ENCODE measurements at places on chromosomes 7 and 10.

GRCh38 chr7:71633551-71634008 is 501.6 kb downstream of the GALNT17 start:
- peak; percentile 3 for DNase-seq

GRCh38 chr10:32501906-32502305 is 56.0 kb downstream of the CCDC7 start:
- DNase-seq: no peak

DNA sequence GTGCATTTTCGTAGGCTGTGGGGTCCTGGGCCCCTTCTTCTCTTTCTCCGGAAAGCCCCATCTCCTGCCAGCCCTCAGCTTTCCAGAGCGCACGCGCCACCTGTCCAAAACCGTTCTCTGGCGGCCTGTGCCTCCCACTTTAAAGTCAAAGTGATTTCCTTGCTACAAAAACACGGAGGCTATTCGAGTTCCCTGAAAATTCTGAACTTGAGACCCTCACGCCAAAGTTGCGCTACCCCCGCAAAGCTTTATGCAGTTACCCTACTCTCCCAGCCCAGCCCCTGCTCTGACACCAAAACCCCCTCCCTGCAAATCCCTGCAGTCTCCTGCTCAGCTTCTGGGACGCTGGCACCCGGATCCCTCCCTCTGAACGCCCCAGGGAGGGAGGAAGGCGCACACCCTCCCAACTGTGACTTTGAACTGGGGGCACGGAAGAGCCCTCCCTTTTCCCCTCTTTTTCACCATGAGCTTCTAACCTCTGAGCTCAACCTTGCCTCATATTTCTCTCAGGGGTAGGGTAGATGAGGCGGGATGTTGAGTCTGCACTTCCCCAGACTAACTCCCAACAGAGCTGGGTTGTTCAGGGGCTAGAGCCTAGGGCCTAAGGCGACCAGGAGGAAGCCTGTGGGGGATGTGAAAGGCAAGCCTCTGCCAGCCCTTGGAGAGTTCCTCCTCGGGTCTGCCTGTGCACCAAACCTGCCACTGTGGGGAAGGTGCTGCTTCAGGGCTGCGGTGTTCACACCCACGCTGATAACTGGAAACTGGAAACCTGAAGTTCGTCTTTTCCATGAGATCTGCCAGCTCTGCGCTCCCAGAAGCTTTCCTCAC is 2.7 kb upstream of the PAX4 start:
- no peak for DNase-seq

DNA sequence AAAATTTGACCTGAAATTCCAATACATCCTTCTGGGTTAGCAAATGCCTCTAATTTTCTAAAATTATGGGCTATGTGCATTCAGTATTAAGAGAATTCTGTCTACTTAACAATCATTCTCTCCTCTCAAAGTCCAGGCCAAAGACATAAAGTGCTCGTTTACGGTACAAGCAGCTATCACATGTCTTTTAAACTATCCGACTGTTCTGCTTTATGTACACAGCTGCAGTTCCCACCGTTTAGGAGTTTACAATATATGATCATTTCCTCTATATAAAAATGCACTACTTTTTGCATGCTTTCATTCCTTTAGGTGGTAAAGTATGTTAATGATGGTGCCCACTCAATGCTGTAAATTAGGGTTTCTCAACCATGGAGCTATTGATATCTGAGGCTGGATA is 34.0 kb downstream of the CDK6 start:
- no peak for DNase-seq

- DNase-seq: no peak
Observed at GRCh38 chr10:81306971-81307782, 567.8 kb upstream of the NRG3 start.

DNA sequence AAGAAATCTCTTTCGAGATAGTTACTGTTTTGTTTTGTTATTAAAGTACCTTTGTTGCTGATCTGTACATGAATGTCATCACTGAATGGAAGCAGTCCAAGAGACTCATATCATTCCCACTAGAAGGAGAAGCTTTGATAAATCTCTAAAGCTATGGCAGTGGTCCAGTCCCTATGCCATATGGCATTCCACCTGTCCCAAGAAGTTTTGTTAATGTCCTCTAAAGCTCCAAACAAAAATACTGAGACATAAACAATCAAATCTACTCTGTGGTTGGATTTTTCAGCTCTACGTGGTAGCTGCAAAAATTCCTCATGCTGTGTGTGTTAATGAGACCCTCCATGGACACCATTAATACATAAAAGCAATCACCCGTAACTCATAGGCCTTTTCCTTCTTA is 94.1 kb downstream of the LRRN3 start:
- no peak for DNase-seq

DNA sequence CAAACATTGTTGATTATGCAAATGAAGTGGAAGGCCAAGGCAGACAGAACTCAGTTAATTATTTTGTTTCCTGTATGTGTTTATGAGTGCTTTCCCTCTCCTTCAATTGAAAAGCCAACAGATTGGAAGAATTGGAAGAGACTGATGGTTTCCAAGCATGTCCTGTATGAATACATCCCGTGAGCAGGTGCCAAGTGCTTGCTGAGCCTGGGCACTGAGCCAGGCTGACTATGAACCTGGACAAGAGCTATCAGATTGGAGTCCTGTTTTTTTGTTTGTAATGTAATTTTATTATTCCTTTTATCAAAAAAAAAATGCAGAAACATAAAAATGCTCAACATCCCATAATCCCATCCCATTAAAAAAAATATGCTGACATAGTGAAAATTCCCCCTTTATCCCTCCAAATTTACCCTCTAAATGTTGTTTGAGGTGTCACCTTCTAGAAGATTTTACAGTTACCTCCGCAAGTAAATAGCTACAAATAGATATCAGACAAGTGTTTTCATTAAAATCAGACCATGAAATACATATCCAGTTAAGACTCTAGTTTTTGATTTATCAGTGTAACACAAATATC is 449.5 kb downstream of the GRID1 start:
- no peak for DNase-seq

GRCh38 chr10:78313636-78314035 is 280.0 kb downstream of the RPS24 start:
- no peak for DNase-seq

DNA sequence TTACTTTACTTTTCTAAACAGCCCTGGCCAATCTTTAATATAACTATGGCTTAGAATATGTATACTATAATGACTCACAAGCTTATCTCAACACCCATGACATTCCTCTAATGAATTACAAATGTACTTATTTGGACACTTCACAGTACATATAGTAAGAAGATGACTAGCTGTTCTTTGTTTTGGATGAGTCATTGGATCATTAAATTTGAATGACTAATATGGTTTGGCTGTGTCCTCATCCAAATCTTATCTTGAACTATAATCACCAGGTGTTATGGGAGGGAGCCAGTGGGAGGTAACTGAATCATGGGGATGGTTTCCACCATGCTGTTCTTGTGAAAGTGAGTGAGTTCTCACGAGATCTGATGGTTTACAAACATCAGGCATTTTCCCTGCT is 807.5 kb upstream of the SORCS1 start:
- no peak for DNase-seq
